ENCODE measurements at places on chromosomes 1 and 21. TPM values are rescaled to one million over a fixed set of nuclear protein-coding genes. Genes with fewer than 3 reads are reported as not detected.

Gene CHIT1
- under 0.01 TPM for total RNA-seq

GRCh38 chr21:35091496-35091895, 42.4 kb upstream of the RUNX1 start:
- no peak for DNase-seq

DNA sequence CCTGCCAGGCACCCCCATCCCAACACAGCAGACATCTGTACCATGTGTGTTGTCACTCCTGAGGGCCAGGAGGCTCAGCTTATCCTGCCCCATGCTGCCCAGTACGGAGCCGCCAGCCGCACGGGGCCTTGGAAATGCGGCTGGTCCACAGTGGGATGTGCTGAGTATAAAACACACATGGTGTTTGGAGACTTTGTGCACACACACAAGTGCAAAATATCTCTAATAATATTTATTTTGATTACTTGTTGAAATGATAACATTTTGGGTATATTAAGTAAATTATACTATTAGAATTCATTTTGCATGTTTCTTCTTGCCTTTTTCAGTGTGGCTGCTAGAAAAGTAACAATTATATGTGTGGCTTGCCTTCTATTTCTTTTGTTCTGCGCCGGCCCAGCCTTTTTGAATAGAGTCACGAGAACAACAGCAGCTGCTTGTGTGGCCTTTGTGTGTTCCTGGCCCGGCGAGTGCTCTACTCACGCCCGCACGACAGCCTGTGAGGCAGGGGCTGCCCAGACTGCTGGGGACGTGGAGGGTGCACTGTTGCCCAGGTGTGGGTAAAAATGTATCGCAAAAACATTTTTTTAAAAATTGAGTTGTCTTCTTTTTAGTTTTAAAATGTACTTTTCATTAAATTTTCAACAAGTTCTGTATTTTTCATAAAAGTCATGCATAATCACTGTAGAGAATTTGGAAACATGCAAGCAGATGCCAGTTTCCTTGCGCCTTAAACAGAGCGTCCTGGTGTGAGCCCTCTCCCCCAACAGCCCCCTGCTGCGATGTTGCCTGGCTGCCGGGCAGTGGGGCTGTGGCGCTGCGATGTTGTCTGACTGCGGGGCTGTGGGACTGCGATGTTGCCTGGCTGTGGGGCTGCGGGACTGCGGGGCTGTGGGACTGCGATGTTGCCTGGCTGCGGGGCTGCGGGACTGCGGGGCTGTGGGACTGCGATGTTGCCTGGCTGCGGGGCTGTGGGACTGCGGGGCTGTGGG, 35.5 kb downstream of the COQ8A start:
- no peak for DNase-seq

DNA sequence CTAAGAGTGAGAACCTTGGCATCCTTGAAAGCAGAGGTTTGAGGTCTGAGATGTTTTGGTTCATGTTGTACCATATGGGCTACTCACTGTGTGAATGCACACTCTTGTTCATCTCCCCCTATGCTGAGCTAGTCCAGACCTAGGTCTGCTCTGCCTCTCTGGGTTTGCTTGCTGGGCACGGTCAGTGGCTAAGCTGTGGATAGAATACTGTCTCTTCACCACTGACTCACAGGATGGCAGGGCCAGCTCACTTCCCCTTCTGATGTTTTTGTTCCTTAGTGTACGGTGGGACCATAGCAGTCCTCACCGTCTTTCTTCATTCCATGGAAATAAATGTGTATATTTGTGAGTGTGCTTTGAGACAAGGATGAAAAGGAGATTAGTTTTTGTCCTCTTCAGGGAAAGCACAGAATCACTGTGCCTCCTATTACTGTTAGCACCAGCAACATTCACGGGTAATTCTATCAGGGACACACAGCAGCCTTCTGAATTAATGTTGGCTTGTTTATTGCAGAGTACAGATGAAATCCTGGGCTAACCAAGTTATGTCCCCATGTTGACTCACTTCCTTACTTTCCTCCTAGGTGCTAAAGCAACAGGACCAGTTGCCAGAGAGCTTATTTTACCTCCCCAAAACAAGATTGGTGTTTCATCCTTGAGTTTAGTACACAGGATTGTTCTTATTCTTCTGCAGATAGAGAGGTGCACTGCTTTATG, 56.9 kb upstream of the IVNS1ABP start:
- DNase-seq = peak; percentile 90

Gene NUP210L
- 0.09 TPM for total RNA-seq

DNA sequence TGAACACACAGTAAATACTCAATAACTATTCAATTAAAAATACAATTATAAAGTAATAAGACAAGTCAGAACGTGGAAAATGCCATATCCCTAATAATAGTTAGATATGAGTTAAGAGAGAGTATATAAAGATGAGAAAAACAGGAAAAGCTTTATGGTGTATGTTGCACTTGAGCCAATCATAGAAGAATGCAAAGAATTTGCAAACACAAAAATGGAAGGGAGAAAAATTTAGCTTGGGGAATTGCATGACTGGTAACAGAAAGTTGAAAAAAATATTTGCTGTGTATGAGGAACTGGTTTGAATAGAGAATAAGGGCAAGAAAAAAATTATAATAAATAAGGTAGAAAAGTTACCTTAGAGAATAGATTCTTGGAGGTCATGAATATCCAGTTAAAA, 739.6 kb upstream of the CXADR start:
- no peak for DNase-seq

Gene HEYL
- total RNA-seq = 0.14 TPM

GRCh38 chr1:213183036-213183672, 132.1 kb downstream of the RPS6KC1 start:
- DNase-seq = no peak

DNA sequence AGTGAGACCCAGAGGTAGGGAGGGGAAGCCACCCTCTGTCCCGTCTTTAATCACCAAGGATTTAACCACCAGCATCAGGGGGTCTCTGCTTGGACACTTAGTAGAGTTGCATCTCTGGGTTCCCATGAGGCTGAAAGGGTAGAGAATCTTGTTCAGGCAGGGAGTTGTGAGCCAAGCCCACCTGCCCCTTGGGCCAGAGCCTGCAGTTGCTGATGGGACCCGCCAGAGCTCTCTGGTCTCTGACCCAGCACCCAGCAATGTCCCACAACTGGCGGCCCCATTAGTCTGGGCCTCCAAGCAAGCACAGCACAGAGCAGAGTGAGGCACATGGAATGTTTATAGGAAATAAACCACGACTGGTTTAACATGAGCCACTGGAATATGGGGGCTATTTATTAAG, 166.3 kb downstream of the TRIM33 start:
- DNase-seq = no peak
